Stimulated activated CD8-positive, alpha-beta memory T cell treated with anti-CD3 and anti-CD28 coated beads, Interleukin-7, amount 100 ng/mL, for 1 hour (primary cell): ENCODE measurements at places on chromosomes 13 and 19.

GRCh38 chr19:56076498-56076897 lies 44.6 kb downstream of the ZNF787 start:
- no peak for DNase-seq

GRCh38 chr19:15199661-15200552 lies 888 bp downstream of the NOTCH3 start:
- no peak for DNase-seq

GRCh38 chr13:103883164-103883563 lies 816.9 kb upstream of the SLC10A2 start:
- no peak for DNase-seq

GRCh38 chr13:80040981-80041317 lies 300.0 kb downstream of the SPRY2 start:
- no peak for DNase-seq

GRCh38 chr13:56187331-56187730 lies 953.4 kb upstream of the PRR20A start:
- no peak for DNase-seq

GRCh38 chr13:68047889-68048288 lies 817.8 kb upstream of the PCDH9 start:
- DNase-seq: no peak

GRCh38 chr13:108276060-108276459 lies 6.5 kb downstream of the TNFSF13B start:
- DNase-seq: no peak

GRCh38 chr13:44075113-44075512 lies 195.4 kb downstream of the LACC1 start:
- no peak for DNase-seq

DNA sequence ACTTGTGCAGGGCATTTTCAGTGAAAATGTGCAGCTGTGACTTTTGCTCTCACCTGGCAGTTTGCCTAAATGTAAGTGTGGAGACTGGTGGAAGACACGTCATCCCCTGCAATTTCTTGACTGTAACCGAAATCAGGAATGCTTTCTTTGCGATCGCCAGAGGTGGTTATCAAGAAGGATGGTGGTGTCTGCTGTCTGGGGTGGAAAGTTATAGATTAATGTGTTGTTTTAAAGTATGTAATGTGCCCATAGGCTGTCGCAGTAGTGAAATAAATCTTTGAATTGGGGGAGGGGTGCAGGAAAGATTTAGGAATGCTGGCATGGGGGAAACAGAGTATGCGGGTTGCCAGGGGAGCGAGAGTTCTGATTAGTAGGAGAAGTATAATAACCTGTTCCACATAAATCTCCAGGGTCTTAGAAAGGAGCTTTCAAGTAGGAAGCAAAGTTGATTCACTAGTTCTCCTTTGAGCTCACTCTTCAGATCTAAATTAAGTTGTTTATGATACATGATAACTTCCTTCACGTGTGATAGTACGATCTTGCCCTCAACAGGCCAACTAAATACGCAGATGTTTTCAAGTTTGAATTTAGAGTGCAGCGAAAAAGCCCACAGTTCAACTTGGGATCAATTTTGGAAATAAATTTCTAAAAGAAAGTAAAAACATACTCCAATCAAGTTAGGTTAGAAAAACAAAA lies 1520.0 kb upstream of the SLC10A2 start:
- no peak for DNase-seq

DNA sequence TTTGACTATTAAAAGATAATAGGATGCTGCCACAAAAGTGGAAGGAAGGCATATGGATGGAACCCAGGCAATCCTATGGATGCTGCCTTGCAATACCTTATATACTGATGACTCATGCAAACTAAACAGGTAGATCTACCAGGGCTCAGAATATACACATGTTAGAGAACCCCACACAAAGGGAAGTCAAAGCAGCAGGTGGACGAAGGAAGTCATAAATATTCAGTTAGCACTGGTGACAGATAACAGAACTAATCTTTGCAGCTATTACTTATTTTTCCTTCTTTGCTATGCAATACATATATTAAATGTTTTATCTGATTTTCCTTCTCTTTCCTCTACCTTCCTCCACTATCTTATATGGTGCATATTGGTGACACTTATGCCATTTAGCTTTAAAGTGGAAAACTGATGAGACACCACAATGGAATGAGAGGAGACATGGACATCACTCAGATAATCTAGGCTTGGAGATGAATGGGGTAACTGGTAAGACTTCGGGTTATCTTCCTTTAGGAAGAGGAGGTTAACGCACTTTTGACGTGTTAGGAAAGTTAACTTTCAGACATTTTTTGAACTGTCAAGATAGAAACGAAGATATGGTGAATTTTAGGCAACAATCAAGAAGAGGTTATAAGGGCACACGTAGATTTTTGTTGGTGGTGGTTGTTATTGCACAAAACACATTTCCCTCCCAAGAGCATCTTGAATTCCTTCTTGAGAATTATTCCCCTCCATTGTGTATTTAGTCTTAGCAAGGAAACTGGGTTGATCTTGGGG lies 39.8 kb upstream of the MBNL2 start:
- no peak for DNase-seq

GRCh38 chr13:70894258-70894657 lies 786.0 kb upstream of the KLHL1 start:
- no peak for DNase-seq

- DNase-seq: no peak
These were observed 490 bp downstream of the ITPKC start for GRCh38 chr19:40717325-40717879.

DNA sequence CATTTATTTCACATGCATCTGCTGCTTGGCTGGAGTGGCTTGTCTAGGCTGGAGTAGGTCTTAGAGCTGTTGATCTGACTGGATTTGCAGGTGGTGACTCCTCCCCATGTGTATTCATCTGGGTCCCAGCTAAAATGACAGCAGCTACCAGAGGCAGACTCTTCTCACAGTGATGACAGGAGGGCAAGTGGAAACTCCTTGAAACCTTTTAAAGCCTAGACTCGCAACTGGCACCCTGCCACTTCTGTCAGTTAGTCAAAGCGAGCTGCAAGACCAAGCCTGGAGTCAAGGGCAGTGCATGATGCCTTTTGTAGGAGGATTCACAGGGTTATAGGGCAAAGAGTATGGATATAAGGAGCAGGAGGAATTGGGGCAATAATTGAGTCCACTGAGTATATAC lies 65.2 kb downstream of the TEX26 start:
- no peak for DNase-seq

GRCh38 chr19:7678971-7679751 lies 1.5 kb upstream of the TRAPPC5 start:
- DNase-seq: no peak

- DNase-seq: no peak
These were observed 6.9 kb downstream of the RAB8A start for GRCh38 chr19:16118489-16119033.

GRCh38 chr19:31772915-31773314 lies 423.7 kb upstream of the TSHZ3 start:
- no peak for DNase-seq

DNA sequence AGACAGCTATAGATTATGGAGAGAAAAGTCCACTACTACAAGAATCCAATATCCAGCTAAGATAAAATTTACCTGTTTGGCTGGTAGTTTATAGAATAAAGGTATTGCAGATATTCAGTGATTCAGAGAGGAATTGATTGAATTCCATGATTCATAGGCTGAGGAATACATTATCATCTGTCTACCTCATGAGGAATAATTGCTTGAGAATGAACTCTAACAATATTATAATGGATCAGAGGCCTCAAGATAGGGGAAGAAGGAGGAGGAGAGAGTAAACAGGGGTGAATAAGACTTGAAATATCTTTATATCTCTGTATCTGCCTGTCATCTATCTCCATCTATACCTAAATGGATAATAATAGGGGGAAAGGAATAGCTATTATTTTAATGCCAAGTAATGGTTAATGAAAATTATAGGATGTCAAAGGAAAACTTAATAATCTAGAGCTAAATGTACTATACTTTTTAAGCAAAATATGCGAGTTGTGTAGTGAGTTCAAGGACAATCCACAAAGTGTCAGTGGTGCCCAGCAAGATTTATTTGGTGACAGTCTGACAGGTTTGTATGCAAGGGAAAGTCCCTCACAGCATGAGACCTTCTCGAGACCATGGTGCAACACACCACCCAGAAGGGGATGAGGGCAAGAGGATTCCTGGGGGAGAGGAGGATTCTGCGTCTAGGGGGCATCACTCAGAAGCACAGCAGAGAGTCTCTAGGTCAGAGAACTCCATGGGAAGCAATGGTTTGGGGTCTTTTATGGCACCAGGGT lies 224.5 kb downstream of the GPC5 start:
- no peak for DNase-seq

DNA sequence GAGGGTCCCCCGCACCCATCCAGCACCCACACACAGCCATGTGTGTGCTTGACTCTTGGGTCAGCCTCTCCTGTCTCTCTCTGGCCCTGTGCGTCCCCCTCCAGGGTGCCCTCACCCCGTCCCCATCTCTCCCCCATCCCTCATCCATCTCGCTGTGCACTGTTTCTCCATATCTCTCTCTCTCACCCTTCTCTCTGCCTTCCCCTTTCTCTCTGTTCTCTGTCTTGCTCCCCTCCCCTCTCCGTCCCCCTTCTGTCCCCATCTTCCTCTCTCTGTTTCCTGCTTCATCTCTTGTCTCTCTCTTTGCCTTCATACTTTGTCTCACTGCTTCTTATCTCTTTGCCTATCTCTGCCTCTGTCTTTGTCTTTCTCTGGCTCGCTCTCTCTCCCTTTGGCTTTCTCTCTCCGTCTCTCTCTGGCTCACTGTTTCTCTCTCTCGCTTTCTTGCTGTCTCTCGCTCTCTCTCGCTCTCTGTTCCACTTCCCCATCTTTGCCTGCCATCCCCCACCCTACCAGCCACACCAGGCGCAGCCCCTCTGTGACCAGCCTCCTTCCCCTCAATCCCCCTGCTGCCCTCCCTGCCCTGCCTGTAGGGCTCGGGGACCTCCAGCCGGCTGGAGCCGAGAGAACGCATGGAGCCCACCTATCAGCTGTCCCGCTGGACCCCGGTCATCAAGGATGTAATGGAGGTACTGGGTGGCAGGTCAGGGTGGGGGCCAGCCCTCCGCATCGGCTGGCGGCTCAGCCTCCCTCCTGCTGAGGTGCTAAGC lies 8.9 kb downstream of the STXBP2 start:
- DNase-seq: no peak

DNA sequence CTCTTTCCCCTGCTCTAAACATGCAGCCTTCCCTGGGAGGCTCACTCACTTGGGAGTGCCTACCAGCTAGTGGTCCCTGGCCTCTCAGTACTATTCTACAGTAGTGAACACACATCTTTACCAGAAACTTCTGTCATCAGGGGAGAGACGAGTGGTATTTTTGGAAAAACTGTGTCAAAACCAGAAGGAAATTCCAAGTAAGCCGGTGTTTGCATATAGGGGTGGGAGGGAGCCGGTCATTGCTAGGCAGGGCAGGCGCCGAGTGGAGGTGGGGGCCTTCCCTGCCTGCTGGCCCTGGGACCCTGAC lies 7.0 kb downstream of the RPS9 start:
- DNase-seq: no peak

GRCh38 chr13:64248371-64249065 lies 2832.9 kb upstream of the PCDH20 start:
- DNase-seq: no peak

DNA sequence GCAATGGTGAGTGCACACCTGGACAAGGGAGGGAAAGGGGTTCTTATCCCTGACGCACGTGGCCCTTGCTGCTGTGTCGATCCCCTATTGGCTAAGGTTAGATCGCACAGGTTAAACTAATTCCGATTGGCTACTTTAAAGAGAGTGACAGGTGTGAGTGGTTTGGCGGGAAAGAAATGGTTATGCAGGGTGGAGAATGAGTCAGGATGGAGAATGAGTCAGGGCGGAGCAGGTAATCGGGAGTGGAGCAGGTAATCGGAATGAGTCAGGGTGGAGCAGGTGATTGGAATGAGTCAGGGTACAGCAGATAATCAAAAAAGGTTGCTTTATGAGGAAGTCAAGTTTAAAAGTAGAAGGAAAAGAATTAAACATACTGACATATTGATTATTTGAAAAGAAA lies 24.4 kb upstream of the SIAH3 start:
- no peak for DNase-seq

DNA sequence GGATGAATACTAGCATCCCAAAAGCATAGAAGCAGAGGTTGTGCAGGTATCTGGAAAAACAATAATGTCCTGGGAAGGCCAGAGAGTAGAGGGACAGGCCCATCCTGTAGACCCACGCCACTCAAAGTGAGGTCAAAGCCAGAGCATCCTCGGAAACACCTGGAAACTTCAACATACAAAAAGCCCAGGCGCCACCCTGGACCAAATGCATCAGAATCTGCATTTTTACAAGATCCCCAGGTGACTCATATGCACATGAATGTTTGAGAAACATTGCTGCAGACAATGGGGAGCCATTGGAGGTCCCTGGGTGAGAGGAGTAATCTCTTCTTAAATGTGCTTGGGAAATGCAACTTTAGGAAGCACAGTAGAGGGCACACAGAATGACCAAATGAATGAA lies 684.1 kb downstream of the DIAPH3 start:
- no peak for DNase-seq

- no peak for DNase-seq
These were observed 120.5 kb downstream of the STK24 start for GRCh38 chr13:98456413-98456845.

- DNase-seq: no peak
These were observed 937 bp upstream of the SPRY2 start for GRCh38 chr13:80341756-80342370.

DNA sequence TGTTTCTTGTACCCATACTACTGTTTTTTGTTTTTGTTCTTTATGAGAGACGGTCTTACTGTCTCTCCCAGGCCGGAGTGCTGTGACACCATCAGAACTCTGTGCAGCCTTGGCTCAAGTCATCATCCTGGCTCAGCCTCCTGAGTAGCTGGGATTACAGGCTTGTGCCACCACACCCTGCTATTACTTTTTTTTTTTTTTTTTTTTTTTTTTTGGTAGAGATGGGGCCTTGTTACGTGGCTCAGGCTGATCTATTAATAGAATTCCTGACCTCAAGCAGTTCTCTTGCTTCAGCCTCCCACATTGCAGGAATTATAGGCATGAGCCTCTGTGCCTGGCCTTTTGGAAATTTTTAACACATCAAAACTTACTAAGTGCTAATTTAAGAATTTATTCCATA lies 2.9 kb upstream of the ZNF304 start:
- no peak for DNase-seq

GRCh38 chr19:47495478-47496372 lies 11.7 kb upstream of the KPTN start:
- DNase-seq: no peak

DNA sequence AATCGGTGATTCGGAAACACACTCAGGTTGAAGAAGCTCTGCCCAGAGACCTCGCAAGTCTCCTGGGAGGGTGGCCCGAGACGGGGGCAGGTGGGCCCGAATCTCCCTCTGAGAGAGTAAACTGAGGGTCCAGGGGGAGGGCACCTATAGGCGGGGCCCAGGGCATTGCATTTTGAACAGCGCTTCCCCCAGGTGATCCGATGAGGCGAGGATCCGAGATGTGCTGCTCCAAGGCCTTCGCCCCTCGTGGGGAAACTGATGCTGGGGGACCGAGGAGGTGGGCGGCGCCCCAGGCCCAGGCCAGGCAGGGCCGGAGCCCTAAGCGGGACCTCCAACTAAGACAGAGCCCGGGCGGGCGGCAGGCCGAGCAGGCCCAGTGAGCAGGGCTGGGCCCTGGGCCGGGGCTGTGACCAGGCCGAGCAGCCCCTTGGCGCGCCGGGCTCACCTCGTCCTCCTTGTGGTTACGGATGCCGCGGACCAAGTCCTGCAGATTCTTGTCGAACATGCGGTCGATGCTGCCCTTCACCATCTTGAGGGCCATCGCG lies 500 bp downstream of the AP3D1 start:
- no peak for DNase-seq
